Fibroblast of skin of left quadriceps (primary cell): ENCODE measurements at places on chromosomes 4 and X.

- DNase-seq: no peak
Measured at GRCh38 chrX:47579537-47579936, 2.7 kb upstream of the TIMP1 start.

DNA sequence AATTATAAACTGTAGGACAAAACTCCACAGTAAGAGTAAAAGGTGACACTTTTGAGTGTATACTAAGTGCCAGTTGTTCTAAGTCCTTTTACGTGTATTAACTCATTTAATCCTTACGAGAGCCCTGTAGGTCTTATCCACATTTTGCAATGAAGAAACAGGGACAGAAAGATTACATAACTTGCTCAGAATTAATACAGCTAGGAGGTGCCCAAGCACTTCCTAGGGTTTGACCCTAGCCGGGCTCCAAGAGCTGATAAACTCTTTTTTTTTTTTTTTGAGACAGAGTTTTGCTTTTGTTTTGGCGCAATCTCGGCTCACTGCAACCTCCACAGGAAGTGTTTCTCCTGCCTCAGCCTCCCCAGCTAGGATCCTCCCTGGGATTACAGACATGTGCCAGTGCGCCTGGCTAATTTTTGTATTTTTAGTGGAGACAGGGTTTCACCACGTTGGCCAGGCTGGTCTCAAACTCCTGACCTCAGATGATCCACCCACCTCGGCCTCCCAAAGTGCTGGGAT lies 110.4 kb downstream of the UBE2K start:
- no peak for DNase-seq

GRCh38 chr4:111108153-111108552 lies 485.3 kb upstream of the PITX2 start:
- no peak for DNase-seq

- no peak for DNase-seq
Measured at GRCh38 chr4:81562093-81562492, 90.4 kb upstream of the RASGEF1B start.

- no peak for DNase-seq
Measured at GRCh38 chrX:44908153-44908552, 35.2 kb downstream of the KDM6A start.

- DNase-seq: no peak
Measured at GRCh38 chr4:111230265-111230664, 607.4 kb upstream of the PITX2 start.

GRCh38 chrX:101658661-101659491 lies 774 bp downstream of the ARMCX2 start:
- peak; percentile 25 for DNase-seq

GRCh38 chr4:103046416-103047290 lies 27.1 kb upstream of the SLC9B1 start:
- DNase-seq: peak; percentile 5

GRCh38 chr4:7120341-7120740 lies 52.5 kb upstream of the GRPEL1 start:
- no peak for DNase-seq

GRCh38 chr4:119130365-119131065 lies 5.1 kb upstream of the MYOZ2 start:
- no peak for DNase-seq

GRCh38 chrX:115373308-115373707 lies 83.8 kb downstream of the LUZP4 start:
- DNase-seq: no peak

GRCh38 chr4:142473218-142473959 lies 372.7 kb downstream of the INPP4B start:
- DNase-seq: no peak

- no peak for DNase-seq
Measured at GRCh38 chrX:49233176-49233575, at the start of gene CACNA1F. CACNA1F (minus strand) TSS chrX:49233340; CDS start chrX:49233309, 31 bp downstream.

DNA sequence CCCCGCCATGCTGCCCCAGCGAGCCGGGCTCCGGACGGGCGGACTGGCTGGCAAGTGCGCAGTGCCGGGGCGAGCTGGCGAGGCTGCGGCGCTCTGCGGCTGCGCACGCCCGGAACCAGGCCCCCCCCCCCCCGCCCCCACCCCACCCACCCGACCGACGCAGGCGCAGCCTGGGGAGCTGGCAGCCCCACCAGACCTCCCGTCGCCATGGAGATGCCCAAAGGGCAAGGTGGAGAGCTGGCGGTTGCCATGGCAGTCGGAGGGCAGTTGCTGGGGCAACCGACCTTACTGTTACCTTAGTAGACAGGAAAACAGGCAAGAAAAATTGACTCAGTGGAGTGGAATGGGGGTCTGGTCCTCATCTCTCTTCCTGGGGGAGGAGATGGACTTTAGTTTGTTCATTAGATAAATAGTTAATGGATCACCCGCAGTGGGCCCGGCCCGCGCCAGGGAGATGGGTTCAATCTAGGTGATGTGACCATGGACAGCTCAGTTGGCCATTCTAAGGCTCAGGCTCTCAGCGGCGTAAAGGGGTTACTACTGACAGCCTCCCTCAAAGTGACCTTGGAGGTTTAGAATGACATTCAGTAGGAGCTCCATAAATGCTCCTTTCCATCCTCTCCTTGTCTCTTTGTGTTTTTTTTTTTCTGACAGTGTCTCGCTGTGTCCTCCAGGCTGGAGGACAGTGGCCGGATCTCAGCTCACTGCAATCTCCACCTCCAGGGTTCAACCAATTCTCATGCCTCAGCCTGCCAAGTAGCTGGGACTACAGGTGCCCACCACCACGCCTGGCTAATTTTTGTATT lies at the start of gene PCSK1N:
Gene PCSK1N, minus strand, starts transcription at position 87 of the 806 bp plus-strand sequence. Its CDS starts 78 bp downstream, at position 9.
- DNase-seq: no peak

- no peak for DNase-seq
Measured at GRCh38 chr4:128660361-128661215, 148.9 kb upstream of the JADE1 start.

GRCh38 chr4:3442959-3443749 lies 1.4 kb downstream of the HGFAC start:
- no peak for DNase-seq

- no peak for DNase-seq
Measured at GRCh38 chr4:24598025-24598424, 13.7 kb upstream of the DHX15 start.

DNA sequence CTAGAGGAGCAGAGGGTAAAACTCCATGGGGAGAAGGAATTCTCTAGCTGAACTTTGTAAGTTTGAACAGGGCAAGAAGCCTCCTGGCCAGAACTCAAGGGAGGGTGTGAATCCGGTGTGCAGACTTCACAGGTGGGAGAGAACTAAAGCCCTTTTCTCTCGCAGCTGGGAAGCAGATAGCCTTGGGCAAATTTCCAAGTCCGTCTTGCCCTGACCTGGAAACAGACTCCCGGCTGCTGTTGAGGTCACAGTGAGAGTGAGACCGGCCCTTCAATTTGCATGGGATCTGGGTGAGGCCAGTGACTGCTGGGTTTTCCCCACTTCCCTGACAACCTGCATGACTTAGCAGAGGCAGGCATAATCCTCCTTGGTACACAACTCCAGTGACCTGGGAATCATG lies 94.5 kb upstream of the ZNF827 start:
- DNase-seq: no peak

DNA sequence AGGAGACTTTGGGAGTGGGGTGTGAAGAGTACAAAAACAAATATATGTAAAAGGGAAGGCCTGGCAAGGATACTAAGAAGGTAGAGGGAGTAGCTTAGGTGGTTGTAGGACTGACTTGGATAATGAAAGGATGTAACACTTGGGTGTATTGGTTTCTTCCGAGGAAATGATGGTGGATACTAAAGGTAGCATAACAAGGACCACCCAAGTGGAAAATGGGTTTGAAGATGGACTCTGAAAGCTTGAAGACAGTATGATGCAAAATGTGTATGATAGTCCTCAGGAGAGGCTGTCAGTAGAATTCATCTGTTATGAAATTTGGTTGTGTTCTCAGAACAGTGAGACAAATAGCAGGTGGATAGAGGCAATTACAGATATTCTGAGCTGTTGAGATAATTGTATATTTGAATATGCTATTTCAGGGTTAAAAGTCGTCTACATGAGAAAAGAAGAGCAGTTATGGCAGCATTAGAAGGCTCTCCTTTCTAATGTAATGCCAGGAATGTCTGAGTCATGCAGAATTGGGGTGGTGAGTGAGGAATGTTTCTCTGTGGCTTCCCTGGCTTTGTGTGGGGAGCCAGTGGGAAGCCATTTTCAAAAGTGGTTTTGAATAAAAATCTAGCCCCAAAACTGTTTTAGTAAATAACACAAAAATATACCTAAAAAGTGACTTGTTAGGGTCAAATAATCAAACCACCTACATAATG lies 75.6 kb downstream of the FHIP1A start:
- peak; percentile 86 for DNase-seq

GRCh38 chr4:24055623-24056022 lies 165.8 kb upstream of the PPARGC1A start:
- no peak for DNase-seq

GRCh38 chr4:78938868-78939666 lies at the start of gene PAQR3:
PAQR3 (minus strand) TSS chr4:78939438; CDS start chr4:78939224, 214 bp downstream.
- peak; percentile 60 for DNase-seq

DNA sequence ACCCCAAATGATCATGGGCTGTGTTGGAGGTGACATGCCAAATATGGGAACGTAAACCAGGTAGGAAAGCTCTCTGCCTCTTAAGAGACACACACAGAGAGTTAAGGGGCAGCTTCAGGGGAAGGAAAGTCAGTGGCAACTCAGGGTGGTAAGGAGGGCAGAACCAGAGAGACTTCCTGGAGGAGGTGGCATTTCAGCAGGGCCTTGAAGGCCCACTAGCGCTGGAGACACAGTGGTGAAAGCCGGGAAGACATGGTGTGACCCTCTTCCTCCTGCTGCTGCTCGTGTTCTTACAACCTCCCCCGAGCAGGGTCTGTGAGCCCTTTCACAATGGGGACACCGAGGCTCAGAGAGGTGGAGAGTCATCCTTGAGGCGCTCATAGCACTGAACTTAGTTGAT lies 68.2 kb downstream of the SORCS2 start:
- no peak for DNase-seq

DNA sequence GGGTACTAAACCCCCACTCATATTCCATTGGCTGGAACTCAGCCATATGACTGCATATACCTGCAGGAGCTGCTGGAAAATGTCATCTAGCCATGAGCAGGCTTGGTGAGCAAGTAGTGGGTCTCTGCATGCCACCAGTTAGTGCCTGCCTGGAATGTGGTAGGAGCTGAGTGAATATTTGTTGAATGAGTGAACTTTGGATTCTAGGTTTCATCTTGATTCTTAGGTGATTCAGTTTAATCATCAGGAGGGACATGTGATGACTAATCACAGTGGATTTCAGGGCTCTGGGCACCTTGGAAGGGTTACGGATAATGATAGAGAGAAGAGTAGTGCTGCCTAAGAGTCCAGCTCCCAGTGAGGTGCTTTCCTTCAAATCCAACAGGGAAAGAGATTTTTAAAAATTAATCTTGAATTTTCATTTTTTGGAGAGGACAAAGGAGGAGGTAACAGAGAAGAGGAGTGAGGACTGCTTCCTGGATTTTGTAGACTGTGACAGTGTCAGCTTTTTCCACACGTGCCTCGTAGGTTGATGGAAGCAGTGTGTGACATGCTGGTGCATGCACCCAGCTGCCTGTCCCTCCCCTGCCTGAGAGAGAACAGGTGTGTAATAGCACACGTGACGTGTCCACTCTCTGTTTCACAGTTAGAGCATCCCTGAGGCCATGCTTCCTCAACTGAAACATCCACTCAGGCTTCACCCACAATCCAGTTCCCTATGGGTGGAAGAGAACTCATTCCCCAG lies 30.4 kb downstream of the NHS start:
- DNase-seq: no peak

- DNase-seq: no peak
Measured at GRCh38 chr4:74583089-74583700, 138.3 kb downstream of the AREG start.

- no peak for DNase-seq
Measured at GRCh38 chr4:25330905-25331808, 18.6 kb downstream of the ZCCHC4 start.

- DNase-seq: peak; percentile 26
Measured at GRCh38 chr4:181796502-181796901, 446.7 kb upstream of the TENM3 start.

DNA sequence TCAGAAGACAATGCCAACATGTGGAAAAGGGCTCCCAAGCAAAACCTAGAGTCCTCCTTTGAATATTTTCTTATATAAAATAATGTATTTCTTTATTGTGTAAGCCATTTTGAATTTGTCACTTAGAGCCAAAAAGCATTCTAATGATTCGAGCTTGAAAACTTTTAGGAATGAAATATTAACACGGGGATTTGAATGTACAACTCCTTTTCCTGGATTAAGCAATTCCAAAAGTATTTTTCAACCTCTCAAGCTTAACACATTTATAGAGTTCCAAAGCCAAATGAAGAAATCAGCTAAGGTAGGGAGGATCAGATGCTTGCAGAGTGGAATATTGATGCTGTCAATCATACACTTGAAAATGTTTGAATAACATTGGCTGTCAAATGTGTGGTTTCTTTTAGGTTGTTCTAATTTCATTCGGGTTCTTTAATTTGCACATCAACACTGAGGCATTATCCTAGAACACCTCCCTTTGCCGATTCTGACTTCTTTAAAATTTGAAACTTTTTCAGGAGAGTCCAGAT lies 67.2 kb upstream of the ETNPPL start:
- DNase-seq: no peak

GRCh38 chr4:188934320-188934962 lies 795.2 kb downstream of the TRIML1 start:
- no peak for DNase-seq

DNA sequence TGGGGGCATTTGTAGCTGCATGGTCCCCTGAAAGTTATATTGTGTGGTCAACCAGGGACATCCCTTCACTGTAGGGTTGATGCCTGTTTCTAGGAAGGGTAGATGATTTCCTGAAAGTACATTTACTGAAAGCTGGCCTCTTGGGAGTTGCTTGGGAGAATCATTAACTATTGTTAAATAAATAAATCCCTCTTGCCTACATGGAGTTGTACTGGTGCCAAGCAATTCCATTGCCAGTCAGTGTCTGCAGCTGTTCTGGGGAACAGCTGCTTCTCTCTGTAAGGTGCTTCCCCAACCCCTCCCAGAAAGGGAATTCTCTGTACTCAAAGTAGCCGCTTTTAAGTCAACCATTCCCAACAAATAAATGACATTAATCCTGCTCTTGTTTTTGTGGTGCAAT lies 51.1 kb downstream of the C4orf51 start:
- DNase-seq: no peak

- no peak for DNase-seq
Measured at GRCh38 chr4:104735174-104735573, 240.5 kb upstream of the CXXC4 start.

- DNase-seq: no peak
Measured at GRCh38 chrX:97065973-97066372, 182.3 kb downstream of the RPA4 start.

DNA sequence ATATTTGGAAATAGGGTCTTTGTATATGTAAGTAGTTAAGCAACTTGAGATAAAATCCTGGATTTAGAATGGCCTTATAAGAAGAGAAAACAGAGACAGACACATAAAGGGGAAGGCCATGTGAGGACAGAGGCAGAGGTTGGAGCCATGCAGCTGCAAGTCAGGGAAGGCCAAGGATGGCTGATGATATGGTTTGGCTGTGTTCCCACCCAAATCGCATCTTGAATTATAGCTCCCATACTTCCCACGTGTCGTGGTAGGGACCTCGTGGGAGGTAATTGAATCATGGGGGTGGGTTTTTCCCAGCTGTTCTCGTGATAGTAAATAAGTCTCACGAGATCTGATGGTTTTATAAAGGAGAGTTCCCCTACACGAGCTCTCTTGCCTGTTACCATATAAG lies 76.3 kb downstream of the STK32B start:
- DNase-seq: peak; percentile 25
